ENCODE measurements at places on chromosomes 11 and 22.

GRCh38 chr22:25475257-25476022 lies 89.0 kb upstream of the GRK3 start:
- DNase-seq = peak; percentile 32

DNA sequence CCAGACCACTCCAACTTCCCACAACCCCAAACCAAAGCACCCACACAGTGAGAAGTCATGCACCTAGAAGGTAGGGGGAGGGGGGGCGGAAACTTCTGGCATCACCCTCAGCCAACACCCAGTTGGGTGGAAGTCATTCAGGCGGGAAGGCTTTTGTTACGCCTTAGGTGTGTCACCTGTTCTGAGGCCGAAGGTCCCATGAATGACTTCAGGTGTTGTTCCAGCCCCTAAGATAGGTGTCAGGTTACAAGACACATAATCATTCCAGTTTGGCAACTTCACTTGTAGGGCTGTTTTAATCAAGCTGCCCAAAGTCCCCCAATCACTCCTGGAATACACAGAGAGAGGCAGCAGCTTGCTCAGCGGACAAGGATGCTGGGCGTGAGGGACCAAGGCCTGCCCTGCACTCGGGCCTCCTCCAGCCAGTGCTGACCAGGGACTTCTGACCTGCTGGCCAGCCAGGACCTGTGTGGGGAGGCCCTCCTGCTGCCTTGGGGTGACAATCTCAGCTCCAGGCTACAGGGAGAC lies at the start of gene TMPRSS4:
Gene TMPRSS4 (plus strand): TSS at position 325 of the 528 bp plus-strand sequence. CDS start 225 bp downstream, outside the sequence.
- DNase-seq = no peak

DNA sequence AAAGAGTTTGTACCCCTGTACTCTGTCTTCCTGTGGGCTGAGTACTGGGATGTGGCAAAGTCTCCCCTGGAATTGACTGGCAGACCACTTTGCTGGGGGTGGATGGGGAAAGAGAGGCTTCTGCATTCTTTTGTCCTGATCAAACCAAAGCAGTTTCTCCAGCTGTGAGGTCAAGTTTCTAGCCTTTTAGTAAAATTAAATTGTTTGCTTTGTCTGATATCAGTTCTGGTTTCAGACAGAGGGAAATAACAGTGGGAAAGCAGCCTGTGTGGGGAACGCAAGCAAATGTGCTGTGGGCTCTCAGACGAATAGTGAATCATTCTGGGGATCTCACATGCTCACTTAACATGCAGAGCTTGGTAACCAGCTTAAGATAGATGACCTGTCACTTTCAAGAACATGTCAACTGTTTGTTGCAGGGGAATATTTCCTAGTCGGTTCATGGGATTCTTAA lies 151.6 kb downstream of the FAT3 start:
- peak; percentile 85 for DNase-seq

- DNase-seq = no peak
Measured at GRCh38 chr11:128946648-128947047, 4.0 kb upstream of the TP53AIP1 start.

All from fibroblast of upper back skin (primary cell).